ENCODE measurements at places on chromosomes 4 and X. TPM values are rescaled to one million over a fixed set of nuclear protein-coding genes. Genes with fewer than 3 reads are reported as not detected.
A peak's percentile ranks its signal among the peaks of the same experiment; 100 is the strongest.

DNA sequence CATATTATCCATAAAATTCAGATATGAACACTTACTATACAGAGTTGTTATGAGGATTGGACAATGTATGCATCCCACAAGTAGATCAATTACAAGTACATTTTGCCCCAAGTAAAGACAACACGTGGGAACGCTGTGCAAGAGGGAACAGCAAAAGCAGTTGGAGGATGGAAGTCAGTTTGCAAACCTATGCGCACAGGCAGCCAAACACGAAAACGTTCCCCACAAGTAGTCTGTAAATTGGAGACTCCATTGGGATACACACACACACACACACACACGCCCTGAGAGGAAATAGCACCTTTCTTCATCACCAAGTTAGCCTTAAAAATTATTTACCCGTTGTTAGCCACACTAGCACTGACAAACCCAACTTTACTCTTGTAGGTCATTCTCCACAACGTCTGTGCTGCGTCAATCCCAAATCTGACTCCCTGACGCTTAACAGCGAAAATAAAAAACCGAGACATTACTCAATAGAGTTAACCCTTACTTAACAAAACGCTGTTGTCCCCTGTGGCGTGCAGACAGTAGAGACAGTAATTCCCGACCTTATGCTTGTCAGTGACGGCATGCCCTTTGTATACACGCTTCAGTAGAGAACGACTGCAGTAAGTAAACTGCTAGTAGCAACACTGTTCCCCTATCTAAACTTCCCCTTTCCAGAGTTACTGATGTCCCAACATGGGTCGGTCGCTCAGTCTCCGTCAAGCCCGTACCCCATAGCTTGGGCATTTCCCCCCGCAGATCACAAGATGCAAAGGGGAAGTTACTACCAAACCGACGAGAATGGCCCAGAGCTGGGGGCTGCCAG is 730 bp downstream of the MANBA start:
- H3K4me3 ChIP-seq = peak overlapping the region; percentile 97
- DNase-seq = peak; percentile 36
- H3K27ac ChIP-seq = peak overlapping the region; percentile 61
- peaks cover 5% of the 10 kb centered on the region for H3K27me3 ChIP-seq
- peaks cover 40% of the 10 kb centered on the region for H3K4me1 ChIP-seq

The TRO gene
- total RNA-seq = 4.1 TPM

DNA sequence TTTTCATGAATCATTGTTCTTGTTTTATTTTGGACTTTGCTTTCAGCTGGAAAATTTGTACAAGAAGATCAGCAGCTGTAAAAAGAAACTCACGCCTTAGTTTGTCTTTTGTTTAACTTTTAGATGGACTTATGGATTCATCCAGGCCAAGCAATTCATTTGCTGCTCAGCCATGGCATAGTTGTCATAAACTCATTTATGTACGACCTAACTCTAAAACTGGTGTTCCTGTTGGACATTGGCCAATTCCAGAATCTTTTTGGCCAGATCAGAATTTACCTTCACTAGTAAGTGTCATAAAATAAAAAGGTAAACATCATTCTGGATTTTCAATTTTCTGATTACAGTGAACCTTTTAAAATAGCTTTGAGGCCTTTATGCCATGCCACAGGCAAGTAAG is 29.1 kb downstream of the INTS6L start:
- peaks cover 3% of the 10 kb centered on the region for H3K4me1 ChIP-seq
- no peak for DNase-seq
- H3K4me3 ChIP-seq = no peak overlapping the region
- H3K36me3 ChIP-seq = peaks cover 4% of the 10 kb centered on the region
- peaks cover 27% of the 10 kb centered on the region for H3K27me3 ChIP-seq

DNA sequence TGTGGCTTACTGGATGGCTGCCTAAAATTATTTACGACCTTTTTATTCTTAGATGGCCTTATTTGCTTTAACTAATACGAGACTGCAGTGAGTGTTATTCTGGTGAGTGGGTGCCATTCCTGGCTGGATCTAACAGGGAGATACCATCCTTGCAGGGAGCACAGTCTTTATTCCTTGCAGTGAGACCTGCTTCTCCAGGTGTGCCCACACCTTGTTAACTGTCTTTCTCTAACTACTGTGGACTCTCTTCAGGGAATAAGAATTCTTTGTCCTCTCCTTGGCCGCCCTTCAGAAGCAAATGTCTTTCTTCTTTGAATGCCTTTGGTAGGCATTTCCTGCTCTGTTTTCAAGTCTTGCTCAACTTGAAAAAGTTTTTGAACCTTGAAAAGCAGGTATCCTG is 34.1 kb upstream of the STOX2 start:
- no peaks in the 10 kb centered on the region for H3K36me3 ChIP-seq
- H3K27ac ChIP-seq = no peak overlapping the region
- H3K4me1 ChIP-seq = no peaks in the 10 kb centered on the region
- H3K27me3 ChIP-seq = no peaks in the 10 kb centered on the region

GRCh38 chr4:924107-925096 is 7.7 kb downstream of the GAK start:
- H3K36me3 ChIP-seq = peaks cover 2% of the 10 kb centered on the region
- peak; percentile 54 for DNase-seq
- H3K4me3 ChIP-seq = peak overlapping the region; percentile 71
- H3K27me3 ChIP-seq = no peaks in the 10 kb centered on the region

Data from activated T-cell treated with anti-CD3 and anti-CD28 coated beads, Interleukin-2, amount 50 U/mL, for 72 hours (primary cell).